ENCODE measurements at places on chromosomes 6 and 20.

- no peak for DNase-seq
These were observed 42.5 kb downstream of the PSMB1 start for GRCh38 chr6:170510631-170511030.

GRCh38 chr6:166697113-166697512, 70.1 kb upstream of the RPS6KA2 start:
- DNase-seq: no peak

DNA sequence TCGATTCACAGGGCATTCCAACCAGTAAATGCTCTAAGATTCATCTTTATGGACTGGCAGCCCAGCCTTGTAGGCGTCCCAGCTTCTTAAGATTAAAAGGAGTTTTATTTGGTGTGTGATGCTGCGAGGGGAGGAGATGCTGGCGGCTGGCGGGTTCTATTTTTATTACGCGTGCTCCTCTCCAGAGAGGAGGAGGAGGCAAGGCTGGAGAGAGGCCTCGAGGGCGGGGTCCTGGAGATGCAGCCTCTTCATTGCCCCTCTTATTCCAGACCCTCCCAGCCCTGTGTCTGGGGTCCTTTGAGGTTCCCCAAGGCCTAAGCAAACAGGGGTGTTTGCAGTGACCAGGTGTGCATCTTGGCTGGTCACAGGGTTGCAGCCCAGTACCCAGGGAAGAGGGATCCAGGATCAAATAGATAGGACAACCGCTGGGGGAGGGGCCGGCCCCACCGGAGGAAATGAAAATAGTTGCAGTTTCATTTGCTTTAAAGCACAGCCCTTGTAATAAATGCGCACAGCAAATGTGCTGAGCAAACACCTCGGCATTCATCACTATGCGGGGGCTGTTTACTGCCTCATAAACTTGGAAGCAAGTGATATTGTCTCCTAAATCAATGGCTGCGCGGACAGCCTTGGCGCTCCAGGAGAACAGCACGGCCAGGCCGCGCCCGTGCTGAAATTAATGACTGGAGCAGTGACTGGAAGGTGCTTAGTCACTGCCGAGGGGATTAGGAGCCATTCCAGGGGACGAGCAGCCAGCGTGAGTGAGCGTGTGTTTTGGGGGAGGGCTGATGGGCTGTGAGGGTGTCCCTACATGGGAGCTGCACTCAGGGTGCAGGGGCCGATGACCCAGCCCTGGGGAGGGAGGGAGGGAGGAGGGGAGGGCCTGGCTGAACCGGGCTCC, 83.0 kb downstream of the TMEM242 start:
- DNase-seq: no peak

DNA sequence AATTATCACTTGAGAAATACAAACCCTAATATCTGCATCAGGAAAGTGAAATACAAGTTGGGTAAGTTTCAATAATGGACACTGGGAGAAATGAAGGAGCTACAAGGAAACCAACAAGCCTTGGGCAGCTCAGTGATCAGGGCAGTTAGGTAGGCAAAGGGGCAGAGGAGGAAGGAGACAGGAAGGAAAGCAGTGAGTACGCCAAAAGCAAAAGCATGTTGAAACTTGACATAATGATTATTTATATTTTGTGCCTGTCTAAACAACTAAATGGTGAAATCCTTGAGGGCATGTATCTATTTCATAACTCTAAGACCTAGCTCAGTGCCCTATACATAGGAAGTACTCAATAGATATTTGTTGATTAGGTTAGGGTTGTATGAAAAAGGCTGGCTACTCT, 23.3 kb downstream of the PXT1 start:
- DNase-seq: no peak

GRCh38 chr6:38907264-38907663, 141.3 kb upstream of the GLP1R start:
- no peak for DNase-seq

Measured in activated naive CD4-positive, alpha-beta T cell treated with Interleukin-2 at 50 U/mL for 16 hours (primary cell).